Endodermal cell (in vitro differentiated cells): ENCODE measurements at places on chromosomes 11 and 22. TPM values are rescaled to one million over a fixed set of nuclear protein-coding genes. Genes with fewer than 3 reads are reported as not detected.

DNA sequence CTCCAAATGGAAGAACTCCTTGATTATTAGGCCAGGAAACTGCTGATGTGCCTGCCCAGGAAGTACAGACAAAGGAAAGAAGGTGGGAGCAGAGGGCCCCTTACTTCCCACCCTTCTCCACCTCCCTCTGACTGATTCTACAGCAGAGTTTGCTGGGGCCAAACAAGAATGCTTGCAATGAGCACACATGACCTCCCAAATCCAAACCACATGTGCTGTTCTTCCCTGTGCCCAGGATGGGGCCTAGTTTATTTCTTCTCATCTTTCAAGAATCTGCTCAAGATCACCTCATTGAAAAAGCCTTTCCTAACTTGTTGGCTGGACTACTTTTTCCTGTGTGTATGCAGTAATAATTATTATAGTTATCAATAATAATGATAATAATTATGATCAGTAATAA lies 286.1 kb downstream of the RAB38 start:
- H3K4me1 ChIP-seq, result peaks cover 3% of the 10 kb centered on the region
- H3K36me3 ChIP-seq, result no peaks in the 10 kb centered on the region
- H3K27ac ChIP-seq, result no peak overlapping the region

Gene SYTL2
- 3.4 and 4.1 TPM in 2 replicates for total RNA-seq

Gene MUC15
- not detected in 3 replicates for total RNA-seq

Gene OR51F2
- not detected in 3 replicates for total RNA-seq

- H3K27ac ChIP-seq, result no peak overlapping the region
- peak; percentile 31 for DNase-seq
- no peaks in the 10 kb centered on the region for H3K27me3 ChIP-seq
- H3K4me1 ChIP-seq, result no peaks in the 10 kb centered on the region
Observed at GRCh38 chr11:78660471-78660870, 85.8 kb upstream of the NARS2 start.

DNA sequence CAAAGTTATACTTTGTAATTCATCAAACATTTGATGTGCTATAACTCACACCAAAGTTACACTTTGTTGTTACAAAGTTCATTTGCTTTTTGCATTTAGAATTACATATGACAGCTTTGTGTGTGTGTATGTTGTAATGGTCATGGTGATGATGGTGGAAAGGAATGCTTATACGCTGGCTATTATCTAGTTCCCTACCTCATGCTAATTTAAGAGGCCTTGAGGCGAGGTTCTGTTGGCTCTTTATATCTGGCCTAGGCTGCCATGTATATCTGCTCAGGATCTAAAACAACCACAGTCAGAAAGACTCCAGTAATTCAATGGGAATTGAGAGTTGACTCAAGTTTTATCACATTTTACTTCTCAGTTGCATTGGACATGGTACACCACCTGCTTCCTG lies 123.4 kb downstream of the SLC17A6 start:
- H3K4me1 ChIP-seq, result no peaks in the 10 kb centered on the region
- DNase-seq, result no peak
- no peak overlapping the region for H3K4me3 ChIP-seq
- H3K36me3 ChIP-seq, result no peaks in the 10 kb centered on the region
- H3K27ac ChIP-seq, result no peak overlapping the region

Gene APOL4
- not detected in 3 replicates for total RNA-seq

Gene MS4A6A
- not detected in 2 replicates for total RNA-seq

DNA sequence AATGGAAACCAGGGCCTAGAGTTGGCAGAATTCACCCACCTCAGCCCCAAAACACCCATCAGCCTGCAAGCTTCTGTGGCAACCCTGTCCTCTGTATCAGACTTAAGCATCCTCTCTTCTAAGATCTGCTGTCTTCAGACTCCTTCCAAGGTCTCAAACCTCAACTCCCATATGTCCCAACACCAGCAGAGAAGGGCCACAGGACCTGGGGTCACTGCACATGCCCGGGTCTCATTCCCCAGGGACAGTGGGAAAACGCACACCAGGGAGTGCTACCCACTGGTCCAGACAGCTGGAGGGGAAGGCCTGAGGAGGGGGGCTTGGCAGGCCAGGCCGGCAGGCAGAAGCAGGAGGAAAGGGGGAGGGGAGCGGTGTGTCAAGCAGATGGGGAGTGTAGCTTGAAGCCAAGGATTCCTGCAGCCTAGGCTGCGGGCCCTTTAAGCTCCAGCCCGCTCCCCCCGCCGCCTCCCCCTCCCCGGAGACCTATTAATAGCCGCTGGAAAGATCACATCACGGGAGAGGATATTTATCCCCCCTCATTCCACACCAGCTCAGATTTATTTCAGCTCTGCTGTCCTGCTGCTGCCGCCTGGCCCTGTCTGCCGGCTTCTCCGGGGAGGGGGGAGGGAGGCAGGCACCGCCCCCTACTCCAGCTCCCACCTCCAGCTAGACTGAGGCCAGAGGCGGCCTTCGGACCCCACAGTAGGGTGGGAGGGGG lies 16.7 kb downstream of the BCL9L start:
- H3K4me3 ChIP-seq, result peak overlapping the region; percentile 78
- H3K4me1 ChIP-seq, result peaks cover 34% of the 10 kb centered on the region
- DNase-seq, result peak; percentile 85
- H3K27me3 ChIP-seq, result no peaks in the 10 kb centered on the region
- peaks cover 45% of the 10 kb centered on the region for H3K36me3 ChIP-seq

DNA sequence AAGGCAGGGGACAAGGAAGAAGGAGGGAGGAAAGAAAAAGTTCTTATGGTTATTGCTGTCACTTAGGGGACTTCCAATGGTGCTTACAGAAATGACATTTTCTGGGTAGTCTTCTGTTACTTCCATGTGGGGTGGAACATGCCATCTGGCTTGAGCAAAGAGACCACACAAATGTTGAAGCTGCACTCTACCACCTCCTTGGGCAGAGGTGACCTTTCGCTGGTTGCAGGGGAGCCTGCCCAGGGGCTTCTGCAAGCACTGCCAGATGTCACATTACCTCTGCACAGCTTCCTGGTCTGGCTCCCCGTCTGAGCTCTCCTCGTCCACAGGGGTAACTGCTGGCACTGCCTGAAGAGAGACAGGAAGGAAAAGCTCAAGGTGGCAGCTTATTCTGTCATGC lies 32.6 kb upstream of the APOA1 start:
- no peak overlapping the region for H3K4me3 ChIP-seq
- no peak for DNase-seq
- H3K27me3 ChIP-seq, result no peaks in the 10 kb centered on the region
- no peaks in the 10 kb centered on the region for H3K4me1 ChIP-seq
- H3K36me3 ChIP-seq, result peaks cover 96% of the 10 kb centered on the region

DNA sequence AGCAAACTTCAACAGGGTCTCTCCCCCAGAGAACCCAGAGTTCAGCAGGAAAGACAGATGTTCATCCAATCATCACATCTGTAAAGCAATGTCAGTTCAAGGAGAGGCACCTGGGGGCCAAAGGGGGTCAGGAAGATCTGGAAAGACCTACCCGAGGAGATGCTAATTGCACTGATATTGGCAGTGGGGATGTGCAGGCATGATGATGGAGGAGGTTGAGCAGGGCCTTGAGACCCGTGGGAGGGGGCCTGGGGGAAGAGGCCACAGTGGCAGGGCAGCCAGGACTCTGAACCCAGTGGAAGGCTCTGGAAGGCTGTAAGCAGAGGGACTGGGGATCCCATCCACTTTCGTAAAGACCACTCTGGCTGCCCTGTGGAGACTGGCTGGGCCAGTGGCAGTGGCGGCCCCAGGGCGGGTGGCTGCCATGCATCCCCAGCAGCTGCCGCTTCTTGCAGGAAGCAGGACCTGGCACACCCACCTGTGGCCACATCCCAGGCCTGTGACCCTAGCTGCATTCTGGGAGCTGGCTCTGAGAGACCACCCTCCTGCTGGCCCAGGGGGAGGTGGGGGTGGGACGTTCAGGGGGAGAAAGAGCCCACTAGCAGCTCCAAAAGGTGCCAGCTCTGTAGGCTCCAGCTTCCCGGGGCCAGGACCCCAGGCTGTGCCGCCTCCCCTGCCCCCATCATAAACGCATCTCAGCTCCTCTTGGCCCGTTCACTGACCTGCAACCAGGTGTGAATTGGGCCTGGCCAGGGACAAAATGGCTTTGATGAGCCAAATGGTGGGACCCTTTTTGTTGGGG lies 59.9 kb upstream of the FGF3 start:
- no peaks in the 10 kb centered on the region for H3K36me3 ChIP-seq
- peak; percentile 49 for DNase-seq
- no peaks in the 10 kb centered on the region for H3K27me3 ChIP-seq
- H3K4me3 ChIP-seq, result no peak overlapping the region
- H3K27ac ChIP-seq, result no peak overlapping the region

DNA sequence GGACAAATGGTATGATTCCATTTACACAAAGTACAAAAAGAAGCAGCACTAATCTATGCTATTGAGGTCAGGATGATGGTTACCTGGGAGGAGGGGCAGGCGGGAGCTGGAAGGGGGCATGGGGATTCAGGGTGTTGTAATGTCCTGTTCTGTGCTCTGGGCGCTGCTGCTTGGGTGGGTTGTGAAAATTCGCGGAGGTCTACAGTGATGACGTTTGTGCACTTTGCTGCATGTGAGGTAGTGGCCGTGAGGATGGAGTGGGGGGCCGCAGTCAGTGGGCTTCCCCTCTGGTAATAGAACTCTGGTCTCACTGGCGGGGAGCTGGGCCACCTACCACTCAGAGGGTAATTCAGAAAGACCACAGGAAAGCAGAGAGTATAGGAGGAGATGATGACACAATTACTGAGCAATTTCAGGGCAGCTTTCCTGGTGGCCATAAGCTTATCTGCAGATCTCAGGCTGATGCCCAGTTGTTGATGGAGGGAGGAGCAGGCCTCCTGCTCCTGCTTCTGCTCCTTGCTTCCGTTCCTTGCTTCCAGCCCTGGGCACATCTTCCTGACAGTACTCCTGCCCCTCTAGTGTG lies 121.5 kb downstream of the CEP164 start:
- peaks cover under 1% of the 10 kb centered on the region for H3K4me1 ChIP-seq
- no peak overlapping the region for H3K4me3 ChIP-seq
- peak; percentile 35 for DNase-seq
- peaks cover 24% of the 10 kb centered on the region for H3K27me3 ChIP-seq
- H3K27ac ChIP-seq, result no peak overlapping the region

Gene BRSK2
- 10.3 and 12.1 TPM in 2 replicates for total RNA-seq

GRCh38 chr11:17634776-17635550 lies 84.4 kb upstream of the MYOD1 start:
- H3K4me3 ChIP-seq, result no peak overlapping the region
- H3K36me3 ChIP-seq, result no peaks in the 10 kb centered on the region
- H3K27me3 ChIP-seq, result no peaks in the 10 kb centered on the region
- H3K27ac ChIP-seq, result no peak overlapping the region

Gene YPEL4
- total RNA-seq, result not detected in 2 replicates

GRCh38 chr22:30903876-30904460 lies 64.6 kb downstream of the MORC2 start:
- no peak overlapping the region for H3K27ac ChIP-seq
- no peaks in the 10 kb centered on the region for H3K4me1 ChIP-seq
- no peak overlapping the region for H3K4me3 ChIP-seq
- H3K36me3 ChIP-seq, result peaks cover 29% of the 10 kb centered on the region
- DNase-seq, result no peak
- no peaks in the 10 kb centered on the region for H3K27me3 ChIP-seq

- peaks cover 91% of the 10 kb centered on the region for H3K27me3 ChIP-seq
- no peak overlapping the region for H3K27ac ChIP-seq
- H3K4me3 ChIP-seq, result no peak overlapping the region
- H3K36me3 ChIP-seq, result no peaks in the 10 kb centered on the region
- no peak for DNase-seq
Observed at GRCh38 chr11:12137938-12138731, 27.7 kb downstream of the MICAL2 start.

DNA sequence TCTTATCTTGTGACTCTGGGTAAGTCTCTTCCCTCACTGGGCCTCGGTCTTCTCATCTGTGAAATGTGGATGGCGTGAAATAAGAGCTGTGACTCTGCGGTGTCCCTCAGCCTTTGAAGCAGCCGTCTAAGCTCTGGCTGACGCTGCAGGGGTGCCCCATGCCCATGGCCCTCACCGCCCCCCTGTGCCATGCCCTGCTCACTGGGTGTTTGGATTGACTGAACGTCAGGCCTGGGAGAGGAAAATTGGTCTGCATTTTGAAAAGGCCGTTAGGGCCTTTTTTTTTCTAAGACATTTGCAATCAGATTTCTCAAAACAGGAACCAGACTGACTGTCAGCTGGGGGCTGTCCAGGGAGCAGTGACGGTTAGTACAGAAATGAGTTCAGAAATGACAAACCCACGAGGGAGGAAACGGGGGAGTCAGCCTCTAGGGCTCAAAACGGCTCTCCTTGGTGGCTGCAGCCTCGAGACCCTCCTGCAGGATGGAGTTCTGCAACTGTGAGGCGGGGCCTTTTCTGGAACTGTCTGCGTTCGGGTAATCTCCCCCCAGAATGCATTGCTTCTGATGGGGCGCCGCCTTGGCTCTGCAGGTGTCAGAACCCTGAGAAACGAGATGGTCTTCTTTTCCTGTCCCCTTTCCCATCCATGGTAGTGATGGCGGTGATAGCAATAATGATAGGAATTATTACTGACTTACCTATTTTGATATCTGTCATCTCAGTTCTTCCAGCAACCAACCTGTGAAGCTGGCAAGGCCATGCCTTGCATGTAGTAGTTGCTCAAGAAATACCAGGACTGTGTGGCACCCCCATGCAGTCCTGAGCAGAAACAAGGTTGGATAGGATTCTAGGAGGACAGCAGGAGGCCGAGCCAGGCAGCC lies 2.0 kb downstream of the GRK2 start:
- peaks cover 19% of the 10 kb centered on the region for H3K4me1 ChIP-seq
- H3K27ac ChIP-seq, result no peak overlapping the region
- no peak for DNase-seq
- H3K27me3 ChIP-seq, result no peaks in the 10 kb centered on the region

DNA sequence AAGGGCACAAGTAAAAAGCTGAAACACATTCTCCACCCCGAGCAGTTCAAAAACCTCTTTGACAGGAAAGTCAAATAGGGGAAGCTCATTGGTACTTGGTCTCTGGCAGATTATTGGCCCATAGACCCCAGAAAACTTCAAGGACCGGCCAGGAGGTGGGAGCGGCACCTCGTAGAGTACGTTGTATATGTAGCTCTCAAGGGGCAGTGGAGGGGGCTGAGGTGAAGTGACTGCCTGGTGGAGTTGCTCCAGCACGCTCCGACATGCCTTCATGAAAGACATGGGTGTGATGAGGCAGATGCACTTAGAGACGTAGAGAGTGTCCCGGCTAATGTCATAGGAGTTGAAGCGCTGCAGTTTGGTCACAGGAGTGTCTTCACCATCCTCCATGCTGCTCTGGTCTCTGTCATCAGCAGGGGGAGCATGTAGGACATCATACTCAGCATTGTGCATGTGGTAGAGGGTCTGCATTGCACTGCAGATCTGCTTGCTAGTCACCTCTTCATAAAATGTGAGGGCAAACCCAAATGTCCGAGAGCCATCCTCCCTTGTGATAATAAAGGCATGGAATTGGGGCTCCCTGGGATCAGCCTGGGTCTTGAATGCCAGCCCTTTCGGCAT lies 61.3 kb downstream of the DENND5A start:
- H3K36me3 ChIP-seq, result peaks cover 50% of the 10 kb centered on the region
- peaks cover 5% of the 10 kb centered on the region for H3K4me1 ChIP-seq
- peak; percentile 71 for DNase-seq
- H3K27me3 ChIP-seq, result no peaks in the 10 kb centered on the region
- H3K4me3 ChIP-seq, result no peak overlapping the region
- no peak overlapping the region for H3K27ac ChIP-seq

Gene KRTAP5-9
- total RNA-seq, result 0.31 and 0.34 TPM in 2 replicates
